ENCODE measurements at places on chromosomes 12 and 14.

- DNase-seq = no peak
Measured at GRCh38 chr14:32354716-32355115, 25.6 kb downstream of the AKAP6 start.

DNA sequence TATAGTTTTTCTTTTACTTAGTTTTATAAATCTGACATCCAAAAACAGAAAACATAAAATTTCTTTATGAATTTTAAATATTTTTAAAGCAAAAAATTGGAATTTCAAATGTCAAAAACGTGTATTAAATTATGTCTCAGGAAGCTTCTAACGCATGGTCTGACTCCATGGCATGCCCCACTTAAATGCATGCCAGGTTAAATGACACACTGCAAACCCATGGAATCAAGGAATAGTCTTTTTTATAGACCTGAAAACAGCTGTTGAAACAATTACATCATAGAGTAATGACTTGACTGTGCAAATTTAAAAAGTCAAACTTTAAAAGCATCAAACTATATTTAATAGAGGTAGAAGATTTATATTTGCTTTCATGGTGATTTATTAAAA, 96.1 kb upstream of the DACT1 start:
- no peak for DNase-seq

DNA sequence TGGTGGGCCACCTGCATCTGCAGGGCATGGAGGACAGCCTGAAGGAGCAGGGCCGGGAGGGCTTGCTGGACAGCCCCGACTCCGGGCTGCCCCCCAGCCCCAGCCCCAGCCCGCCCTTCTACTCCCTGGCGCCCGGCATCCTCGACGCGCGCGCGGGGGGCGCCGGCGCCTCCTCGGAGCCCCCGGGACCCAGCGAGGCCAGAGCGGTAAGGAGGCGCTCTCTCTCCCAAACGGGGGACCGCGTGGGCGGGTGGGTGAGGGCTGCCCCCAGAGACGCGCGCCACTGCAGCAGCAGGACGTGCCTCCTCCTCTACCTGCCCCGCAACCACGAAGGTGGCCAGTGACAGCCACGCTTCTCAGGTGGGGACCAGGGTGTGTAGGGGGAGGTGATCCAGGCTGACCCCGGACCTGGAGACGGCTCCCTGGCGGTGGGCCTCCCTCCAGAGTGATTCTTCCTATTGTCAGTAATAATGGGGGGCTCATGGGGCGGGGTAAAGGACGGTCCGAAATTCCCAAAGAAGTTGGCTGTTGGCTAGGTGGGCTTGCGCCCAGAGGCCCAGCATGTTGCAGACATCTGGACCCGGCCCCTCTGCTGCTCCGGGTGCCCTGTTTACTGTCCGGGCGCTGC, 652 bp downstream of the RFLNA start:
- no peak for DNase-seq

- DNase-seq = no peak
Measured at GRCh38 chr12:95739561-95740313, 50.8 kb downstream of the NTN4 start.

DNA sequence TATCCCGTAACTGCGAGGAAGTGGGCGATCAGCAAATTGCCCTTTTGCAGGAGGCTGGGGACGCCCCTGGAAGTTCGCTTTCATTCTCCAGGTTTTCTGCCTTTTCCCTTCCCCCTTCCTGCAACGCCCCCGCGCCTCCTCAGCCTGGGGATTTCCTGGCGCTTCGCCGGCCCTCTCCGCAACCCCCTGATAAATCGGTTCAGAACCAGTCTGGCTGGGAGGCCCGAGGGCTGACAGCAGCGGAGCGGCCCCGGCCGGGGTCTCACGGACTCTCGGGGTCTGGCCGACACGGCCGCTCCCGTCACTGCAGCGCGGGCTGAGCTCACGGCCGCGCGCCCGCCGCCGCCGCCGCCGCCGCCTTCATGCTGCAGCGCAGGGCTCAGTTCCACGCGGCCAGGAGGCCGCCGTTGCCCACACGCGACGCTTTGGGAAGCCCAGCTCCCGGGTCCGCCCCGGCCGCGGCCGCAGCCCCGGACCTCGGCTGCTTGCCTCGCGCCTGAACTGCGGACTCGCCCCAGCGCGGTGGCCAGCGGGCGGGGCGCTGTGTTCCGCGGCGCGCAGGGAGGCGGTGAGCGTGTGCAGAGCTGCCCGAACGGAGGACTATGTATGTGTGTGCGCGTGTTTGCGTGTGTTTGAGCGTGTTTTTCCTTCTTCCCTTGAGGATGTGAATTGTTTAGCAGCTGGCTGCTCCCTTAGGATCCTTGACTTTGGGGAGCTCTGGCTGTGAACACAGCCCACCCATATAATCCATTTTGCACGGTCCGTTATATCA, at the start of gene LRFN5:
LRFN5 (plus strand) TSS at position 345 of the 772 bp plus-strand sequence.
- no peak for DNase-seq

DNA sequence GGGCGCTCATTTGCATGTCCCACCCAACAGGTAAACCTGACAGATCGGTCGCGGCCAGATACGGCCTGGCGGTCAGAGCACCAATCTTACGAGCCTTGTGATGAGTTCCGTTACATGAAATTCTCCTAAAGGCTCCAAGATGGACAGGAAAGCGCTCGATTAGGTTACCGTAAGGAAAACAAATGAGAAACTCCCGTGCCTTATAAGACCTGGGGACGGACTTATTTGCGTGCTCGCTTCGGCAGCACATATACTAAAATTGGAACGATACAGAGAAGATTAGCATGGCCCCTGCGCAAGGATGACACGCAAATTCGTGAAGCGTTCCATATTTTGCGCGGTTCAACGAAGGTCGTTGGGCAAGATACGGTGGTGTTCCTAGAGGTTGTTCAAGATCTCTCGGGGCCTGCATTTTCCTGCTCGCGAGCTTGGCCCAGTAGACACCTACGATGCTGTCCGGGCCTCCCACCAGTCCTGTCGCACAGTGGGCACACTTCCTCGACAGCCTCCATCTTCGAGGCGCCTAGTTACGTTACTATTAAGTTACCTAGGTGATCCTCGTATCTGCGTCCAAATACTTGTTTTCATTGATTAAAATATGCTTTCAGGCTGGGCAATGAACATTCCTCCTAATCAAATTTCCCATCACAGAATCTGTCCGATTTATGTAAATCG, at the start of gene RNU6-7:
RNU6-7 (plus strand) TSS at position 230 of the 675 bp plus-strand sequence.
- no peak for DNase-seq

All from RKO (cell line).